ENCODE measurements at places on chromosomes 2 and 18. TPM values are rescaled to one million over a fixed set of nuclear protein-coding genes. Genes with fewer than 3 reads are reported as not detected.

CPO gene
- total RNA-seq: not detected

CDK15 gene
- under 0.01 TPM for total RNA-seq

REG1B gene
- not detected for total RNA-seq

SPATS2L gene
- 32.2 TPM for total RNA-seq

C2orf81 gene
- total RNA-seq: 1.2 TPM

ZC3H6 gene
- total RNA-seq: 24.8 TPM

SCYGR4 gene
- total RNA-seq: not detected

All from temporal lobe (tissue), 4 donors.